ENCODE measurements at places on chromosomes 13 and 19. TPM values are rescaled to one million over a fixed set of nuclear protein-coding genes. Genes with fewer than 3 reads are reported as not detected.

GRCh38 chr13:25253702-25254101 lies 33.6 kb downstream of the MTMR6 start:
- H3K4me3 ChIP-seq: no peak overlapping the region
- H3K27me3 ChIP-seq: no peaks in the 10 kb centered on the region
- H3K27ac ChIP-seq: no peak overlapping the region

GRCh38 chr13:106527826-106528225 lies 7.6 kb downstream of the EFNB2 start:
- H3K27ac ChIP-seq: no peak overlapping the region
- no peak overlapping the region for H3K4me3 ChIP-seq
- H3K36me3 ChIP-seq: no peaks in the 10 kb centered on the region
- peaks cover 42% of the 10 kb centered on the region for H3K27me3 ChIP-seq
- DNase-seq: no peak
- peaks cover 4% of the 10 kb centered on the region for H3K4me1 ChIP-seq

- H3K27ac ChIP-seq: no peak overlapping the region
- no peak for DNase-seq
- no peaks in the 10 kb centered on the region for H3K27me3 ChIP-seq
- no peak overlapping the region for H3K4me3 ChIP-seq
- H3K36me3 ChIP-seq: peaks cover 7% of the 10 kb centered on the region
Measured at GRCh38 chr19:3669947-3670795, 30.1 kb downstream of the PIP5K1C start.

GRCh38 chr13:33172911-33173310 lies 112.6 kb downstream of the STARD13 start:
- H3K4me1 ChIP-seq: peaks cover 7% of the 10 kb centered on the region
- H3K27ac ChIP-seq: no peak overlapping the region
- peaks cover 3% of the 10 kb centered on the region for H3K27me3 ChIP-seq

DNA sequence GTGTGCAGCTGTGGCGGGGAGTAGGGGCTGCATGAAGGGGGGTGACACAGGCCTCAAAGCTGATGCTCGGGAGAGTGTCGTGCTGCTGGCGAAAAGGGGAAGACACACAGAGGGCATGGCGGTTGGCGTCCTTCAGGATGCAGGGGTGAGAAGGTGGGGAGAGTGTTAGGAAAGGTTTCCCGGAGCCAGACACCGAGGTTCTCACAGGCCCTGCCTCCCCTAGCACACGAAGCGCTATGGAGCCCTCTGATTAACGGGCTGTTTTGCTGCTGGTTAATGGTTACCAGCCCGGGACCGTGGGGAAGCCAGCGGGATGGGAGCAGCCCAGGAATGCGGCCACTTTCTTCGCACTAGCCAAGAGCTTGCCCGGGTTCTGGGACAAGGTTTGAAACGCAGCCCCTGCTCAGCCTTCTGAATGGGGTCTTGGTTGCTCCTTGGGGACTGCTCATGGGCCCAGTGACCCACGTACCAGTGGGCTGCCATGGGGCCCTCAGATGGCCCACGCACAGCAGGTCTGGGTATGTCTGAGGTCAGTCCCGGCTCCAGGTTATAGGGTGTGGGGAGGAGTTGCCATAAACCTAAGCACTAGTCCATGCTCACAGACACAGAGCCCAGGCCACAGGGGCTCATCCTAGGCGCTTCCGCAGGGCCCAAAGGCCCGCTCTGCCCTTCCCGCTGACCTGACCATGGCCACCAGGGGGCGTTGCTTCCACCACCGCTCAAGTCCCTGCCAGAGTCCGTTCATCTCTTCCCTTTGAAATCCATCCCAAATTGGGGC lies 31.3 kb upstream of the ISYNA1 start:
- peak; percentile 43 for DNase-seq
- no peaks in the 10 kb centered on the region for H3K27me3 ChIP-seq
- H3K4me3 ChIP-seq: no peak overlapping the region
- H3K36me3 ChIP-seq: peaks cover 5% of the 10 kb centered on the region
- H3K27ac ChIP-seq: no peak overlapping the region

- H3K27ac ChIP-seq: peak overlapping the region; percentile 70
- H3K27me3 ChIP-seq: peaks cover 34% of the 10 kb centered on the region
- peak overlapping the region; percentile 74 for H3K4me3 ChIP-seq
- no peaks in the 10 kb centered on the region for H3K36me3 ChIP-seq
- peaks cover 8% of the 10 kb centered on the region for H3K4me1 ChIP-seq
Measured at GRCh38 chr19:17606590-17607185, 51.2 kb downstream of the COLGALT1 start.

GRCh38 chr13:112143046-112143752 lies 76.2 kb downstream of the SOX1 start:
- no peaks in the 10 kb centered on the region for H3K36me3 ChIP-seq
- no peak overlapping the region for H3K27ac ChIP-seq
- no peak for DNase-seq
- no peak overlapping the region for H3K4me3 ChIP-seq

DNA sequence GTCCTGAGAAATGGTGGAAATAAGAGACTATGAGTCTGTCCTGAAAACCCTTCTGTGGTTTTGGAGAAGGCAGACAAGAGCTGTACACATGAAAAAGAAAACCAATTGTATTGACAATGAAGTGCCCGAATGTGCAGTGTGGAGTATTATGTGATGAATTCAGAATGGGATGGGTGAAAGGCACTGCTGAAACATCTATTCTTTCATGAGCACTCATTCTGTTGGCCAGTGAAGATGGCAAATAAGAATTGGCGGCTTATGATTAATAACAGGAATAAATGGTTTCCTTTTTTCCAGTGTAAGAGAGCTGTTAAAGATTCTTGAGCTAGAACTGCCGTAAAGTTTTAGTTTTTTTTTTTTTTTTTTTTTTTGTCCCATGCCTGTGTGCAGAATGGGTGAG lies 5.7 kb downstream of the POLR1D start:
- H3K27ac ChIP-seq: no peak overlapping the region
- H3K4me3 ChIP-seq: no peak overlapping the region
- no peak for DNase-seq
- no peaks in the 10 kb centered on the region for H3K27me3 ChIP-seq
- H3K4me1 ChIP-seq: peaks cover 76% of the 10 kb centered on the region
- peaks cover 44% of the 10 kb centered on the region for H3K36me3 ChIP-seq

DNA sequence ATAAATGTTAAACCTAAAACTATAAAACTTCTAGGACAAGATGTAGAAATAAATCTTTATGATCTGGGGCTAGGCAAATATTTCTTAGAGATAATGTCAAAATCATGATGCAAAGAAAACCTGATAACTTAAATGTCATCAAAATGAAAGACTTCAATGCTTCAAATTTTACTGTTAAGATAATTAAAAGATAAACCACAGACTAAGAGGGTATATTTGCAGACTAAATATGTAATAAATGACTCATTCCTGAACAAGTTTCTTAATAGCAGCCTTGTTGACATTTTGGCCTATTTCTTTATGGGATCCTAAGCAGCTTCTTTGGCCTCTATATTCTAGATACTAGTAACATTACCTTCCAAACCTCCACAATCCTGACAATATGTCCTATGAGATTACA lies 2878.3 kb upstream of the PCDH20 start:
- no peaks in the 10 kb centered on the region for H3K4me1 ChIP-seq
- H3K27me3 ChIP-seq: no peaks in the 10 kb centered on the region
- no peak overlapping the region for H3K27ac ChIP-seq
- no peak overlapping the region for H3K4me3 ChIP-seq
- H3K36me3 ChIP-seq: no peaks in the 10 kb centered on the region

DNA sequence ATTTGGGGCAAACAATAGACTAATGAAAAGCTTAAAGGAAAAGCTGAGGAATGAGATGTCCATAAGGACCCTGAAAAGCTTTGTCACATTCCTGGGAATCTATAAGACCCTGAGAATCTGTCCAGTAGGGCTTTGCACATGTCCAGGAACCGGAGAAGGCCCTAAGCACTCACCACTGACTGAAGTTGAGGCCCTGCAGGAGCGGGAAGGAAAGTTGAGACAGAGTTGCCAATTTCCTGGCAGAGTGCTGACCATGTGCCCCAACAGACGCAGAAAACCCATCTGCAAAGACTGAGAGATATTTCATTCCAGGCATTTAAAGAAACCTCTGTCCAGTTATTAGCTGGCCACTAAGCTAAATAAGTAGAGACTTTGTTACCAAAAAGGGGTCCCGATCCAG lies 890.5 kb downstream of the UQCRFS1 start:
- H3K27me3 ChIP-seq: no peaks in the 10 kb centered on the region
- H3K4me3 ChIP-seq: no peak overlapping the region
- DNase-seq: no peak
- peaks cover 19% of the 10 kb centered on the region for H3K4me1 ChIP-seq
- H3K36me3 ChIP-seq: no peaks in the 10 kb centered on the region

- peaks cover 5% of the 10 kb centered on the region for H3K27me3 ChIP-seq
- H3K36me3 ChIP-seq: no peaks in the 10 kb centered on the region
- no peaks in the 10 kb centered on the region for H3K4me1 ChIP-seq
- no peak overlapping the region for H3K4me3 ChIP-seq
Measured at GRCh38 chr19:51002089-51002532, 707 bp upstream of the KLK8 start.

GRCh38 chr19:35247526-35248309 lies 1.1 kb upstream of the LSR start:
- DNase-seq: no peak
- peaks cover 2% of the 10 kb centered on the region for H3K36me3 ChIP-seq
- peak overlapping the region; percentile 66 for H3K27ac ChIP-seq
- H3K4me1 ChIP-seq: peaks cover 18% of the 10 kb centered on the region

DNA sequence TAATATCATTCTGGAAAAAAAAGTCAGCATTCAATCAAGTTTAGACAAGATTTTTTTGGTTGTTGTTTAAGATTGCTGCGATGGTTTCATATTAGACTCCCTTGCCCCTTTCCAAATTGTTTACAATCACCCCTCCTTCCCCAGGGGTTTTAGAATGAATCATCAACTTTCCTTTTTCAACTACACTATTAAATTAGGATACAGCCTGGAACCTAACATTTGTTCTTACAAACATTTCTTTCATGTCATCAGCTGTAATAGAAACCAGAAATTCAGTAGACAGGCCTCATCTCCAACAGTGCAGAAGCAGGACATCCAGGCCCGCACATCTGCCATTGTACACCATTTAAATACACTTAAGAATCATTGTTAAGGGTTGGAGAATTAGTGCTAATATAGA lies 44.4 kb upstream of the WDFY2 start:
- no peak overlapping the region for H3K4me3 ChIP-seq
- peaks cover 2% of the 10 kb centered on the region for H3K27me3 ChIP-seq
- DNase-seq: no peak
- H3K36me3 ChIP-seq: no peaks in the 10 kb centered on the region
- peaks cover 23% of the 10 kb centered on the region for H3K4me1 ChIP-seq

DNA sequence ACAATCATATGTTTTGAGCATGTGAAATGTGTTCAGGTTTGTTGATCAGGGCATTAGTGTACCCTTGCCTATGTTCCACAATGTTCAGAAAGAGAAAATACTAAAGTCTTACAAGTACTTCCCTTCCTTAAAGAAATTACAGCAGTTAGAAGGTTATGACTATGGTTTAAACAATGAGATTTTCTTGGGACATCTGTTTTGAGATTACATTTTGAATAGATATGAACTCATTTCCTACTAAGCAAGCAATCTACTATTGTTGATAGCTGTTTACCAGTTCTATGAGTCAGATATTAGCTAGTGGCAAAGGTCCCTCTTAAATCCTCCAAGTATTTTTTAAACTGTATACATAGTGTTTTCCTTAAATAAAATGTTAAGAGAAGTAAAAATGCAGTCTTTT lies 241.3 kb downstream of the DACH1 start:
- no peaks in the 10 kb centered on the region for H3K4me1 ChIP-seq
- no peak for DNase-seq
- no peak overlapping the region for H3K4me3 ChIP-seq
- H3K27me3 ChIP-seq: no peaks in the 10 kb centered on the region
- no peaks in the 10 kb centered on the region for H3K36me3 ChIP-seq
- no peak overlapping the region for H3K27ac ChIP-seq

- no peaks in the 10 kb centered on the region for H3K36me3 ChIP-seq
- H3K4me3 ChIP-seq: no peak overlapping the region
- H3K27ac ChIP-seq: no peak overlapping the region
- peaks cover 13% of the 10 kb centered on the region for H3K27me3 ChIP-seq
- DNase-seq: no peak
- no peaks in the 10 kb centered on the region for H3K4me1 ChIP-seq
Measured at GRCh38 chr13:97134364-97135095, 87.6 kb upstream of the MBNL2 start.

- H3K27me3 ChIP-seq: no peaks in the 10 kb centered on the region
- H3K4me1 ChIP-seq: no peaks in the 10 kb centered on the region
- no peak for DNase-seq
- H3K4me3 ChIP-seq: no peak overlapping the region
- H3K36me3 ChIP-seq: no peaks in the 10 kb centered on the region
Measured at GRCh38 chr13:61170856-61171255, 244.8 kb downstream of the PCDH20 start.

- peaks cover 50% of the 10 kb centered on the region for H3K27me3 ChIP-seq
- H3K4me1 ChIP-seq: peaks cover 10% of the 10 kb centered on the region
- H3K4me3 ChIP-seq: peak overlapping the region; percentile 64
- no peaks in the 10 kb centered on the region for H3K36me3 ChIP-seq
- H3K27ac ChIP-seq: no peak overlapping the region
- DNase-seq: no peak
Measured at GRCh38 chr19:50565984-50566903, 2.0 kb downstream of the LRRC4B start.

ZGLP1 gene
- total RNA-seq: 3.5 TPM

ZNF45 gene
- total RNA-seq: 13.1 TPM

RNF17 gene
- total RNA-seq: not detected

DACH1 gene
- not detected for total RNA-seq

KLK15 gene
- not detected for total RNA-seq

SEMA6B gene
- not detected for total RNA-seq

CNN1 gene
- total RNA-seq: not detected

ZNF93 gene
- 7.2 TPM for total RNA-seq

All from activated T-helper 1 cell treated with anti-CD3 and anti-CD28 coated beads, Interleukin-12 subunit alpha, Interleukin-12 subunit beta, Interleukin-2, Interleukin-4 antibody, amounts not matched to agents 30 ng/mL and 10 ng/mL and 1 ng/mL, durations not matched to agents 14 hours and 24 hours and 36 hours (primary cell).